Uterus (tissue), 4 donors: ENCODE measurements at places on chromosomes 3 and 15. TPM values are rescaled to one million over a fixed set of nuclear protein-coding genes. Genes with fewer than 3 reads are reported as not detected.

GPR27 gene
- total RNA-seq, result 3.8 TPM

TNNC1 gene
- total RNA-seq, result 4.4 TPM

CLDN18 gene
- total RNA-seq, result not detected

EAF1 gene
- 13.2 TPM for total RNA-seq

ARHGAP31 gene
- total RNA-seq, result 32.0 TPM

SLCO3A1 gene
- total RNA-seq, result 12.6 TPM
